ENCODE measurements at places on chromosomes 4 and X.

DNA sequence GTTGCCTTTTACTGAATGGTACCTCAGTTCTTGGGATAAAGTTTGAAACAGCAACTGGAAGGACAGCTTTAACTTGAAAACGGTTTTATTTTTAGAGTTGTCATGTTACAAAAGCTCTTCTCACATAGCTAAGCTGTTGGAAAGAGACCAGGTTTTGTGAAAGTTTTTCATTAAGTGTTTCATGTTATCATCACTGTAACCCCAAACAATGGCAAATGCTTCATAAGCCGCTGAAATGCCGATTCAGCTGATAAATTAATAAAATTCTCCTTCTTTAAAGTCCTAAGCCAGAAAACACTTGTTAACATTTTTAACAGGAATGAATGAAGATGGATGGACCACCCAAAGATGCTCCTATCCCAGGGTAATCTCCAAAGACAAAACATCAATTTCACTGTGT is 76.1 kb upstream of the IRF2 start:
- DNase-seq, result no peak

DNA sequence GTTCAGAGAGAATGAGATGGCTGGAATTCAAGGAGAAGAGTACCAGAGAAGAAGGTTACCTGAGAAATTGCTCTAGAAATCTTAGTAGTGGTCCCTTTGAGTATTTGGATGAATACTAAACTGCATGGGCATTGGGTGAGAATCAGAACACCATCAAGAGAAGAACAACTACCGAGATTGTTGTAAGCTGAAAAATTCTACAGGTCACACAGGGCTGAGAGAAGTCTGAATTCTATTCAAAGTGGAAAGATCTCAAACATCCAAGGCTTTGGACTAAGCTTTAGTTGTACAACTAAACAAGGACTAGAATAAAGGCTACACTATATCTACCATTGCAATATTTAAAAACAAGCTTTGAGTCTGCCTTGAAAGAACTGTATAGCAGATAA is 40.8 kb downstream of the LRBA start:
- DNase-seq, result no peak

DNA sequence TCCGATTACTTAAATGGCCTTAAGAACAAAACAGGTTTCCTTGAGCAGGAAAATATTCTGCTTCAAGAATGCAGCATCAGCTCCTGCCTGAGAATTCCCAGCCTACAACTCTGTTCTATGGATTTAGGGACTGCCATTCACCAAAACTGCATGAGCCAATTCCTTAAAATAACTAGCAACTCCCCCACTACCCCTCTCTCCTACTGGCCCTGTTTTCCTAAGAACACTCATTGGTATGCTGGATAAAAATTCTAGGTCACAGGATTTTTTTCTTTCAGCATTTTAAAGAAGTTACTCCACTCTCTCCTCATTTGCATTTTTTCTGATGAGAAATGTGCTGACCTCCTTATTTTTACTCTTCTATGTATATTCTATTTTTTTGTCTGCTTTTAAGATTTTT is 347.1 kb downstream of the IDS start:
- DNase-seq, result no peak

DNA sequence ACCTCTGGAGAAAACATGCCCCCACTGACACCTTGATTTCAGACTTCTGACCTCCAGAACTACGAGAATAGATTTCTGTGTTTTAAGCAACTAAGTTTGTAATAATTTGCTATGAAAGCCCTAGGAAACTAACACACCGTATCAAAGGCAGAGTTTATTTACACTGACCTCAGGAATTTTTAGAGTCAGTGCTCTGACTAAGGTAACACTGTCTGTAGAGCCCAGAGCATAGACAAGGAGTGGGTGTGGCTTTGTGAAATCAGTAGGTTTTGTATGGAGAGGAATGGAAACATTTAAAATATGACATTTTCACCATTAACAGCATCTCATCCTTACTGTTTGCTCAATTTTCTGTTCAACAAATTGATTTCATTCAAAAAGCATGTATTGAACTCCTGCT is 764.4 kb upstream of the PCDH10 start:
- DNase-seq, result no peak

- no peak for DNase-seq
Observed at GRCh38 chr4:155428128-155428527, 51.4 kb upstream of the MAP9 start.

- peak; percentile 10 for DNase-seq
Observed at GRCh38 chr4:145299380-145300076, 119.1 kb upstream of the OTUD4 start.

DNA sequence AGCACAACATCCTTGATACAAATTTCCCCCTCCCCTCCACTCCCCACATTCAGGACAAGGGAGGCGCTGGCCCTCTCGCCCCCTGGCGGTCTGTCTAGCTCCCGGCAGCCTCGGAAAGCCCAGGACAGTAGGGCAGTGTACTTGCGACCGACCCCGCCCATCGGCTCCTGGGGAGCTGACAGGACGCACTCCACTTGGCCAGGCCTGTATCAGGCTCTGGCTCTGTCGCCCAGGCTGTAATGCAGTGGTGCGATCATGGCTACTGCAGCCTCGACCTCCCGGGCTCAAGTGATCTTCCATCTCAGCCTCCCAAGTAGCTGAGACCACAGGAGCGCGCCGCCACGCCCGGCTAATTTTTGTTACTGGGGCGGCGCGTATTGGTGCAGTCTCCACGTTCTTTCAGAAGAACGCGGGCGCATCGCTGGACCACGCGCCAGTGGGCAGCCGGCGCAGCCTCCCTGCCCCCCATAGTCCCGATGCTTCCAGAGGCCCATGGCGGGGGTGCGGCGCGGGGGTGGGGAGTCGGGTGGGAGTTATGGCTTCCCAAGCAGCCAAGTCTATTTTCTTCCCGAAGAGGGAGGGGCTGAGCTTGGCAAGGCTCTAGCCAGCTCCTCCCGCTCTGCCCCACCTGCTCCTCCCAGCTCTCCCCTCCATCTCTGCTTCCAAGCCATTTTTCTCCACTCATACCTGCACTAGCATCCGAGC is 7.8 kb upstream of the AKAP14 start:
- DNase-seq, result peak; percentile 47

DNA sequence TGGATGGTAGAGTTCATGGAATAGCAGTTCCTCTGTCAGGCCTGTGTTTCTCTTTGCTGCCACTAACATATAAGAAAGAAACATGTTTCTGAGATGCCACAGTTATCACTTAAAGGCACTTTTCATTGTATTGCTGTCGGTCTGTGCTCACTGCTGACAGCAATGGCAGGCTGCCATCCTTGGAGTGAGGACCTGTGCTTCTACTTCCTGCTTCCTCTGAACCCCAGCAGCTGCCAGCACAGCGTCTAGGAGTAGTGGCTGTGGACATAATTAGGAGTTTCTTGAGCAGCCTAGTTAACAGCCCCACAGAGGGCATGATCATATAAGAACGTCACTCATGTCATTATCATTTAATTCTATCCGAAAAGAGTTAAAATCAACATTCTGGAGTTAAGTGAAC is 30.5 kb downstream of the F11 start:
- DNase-seq, result no peak
